ENCODE measurements at places on chromosomes 7 and 10.

DNA sequence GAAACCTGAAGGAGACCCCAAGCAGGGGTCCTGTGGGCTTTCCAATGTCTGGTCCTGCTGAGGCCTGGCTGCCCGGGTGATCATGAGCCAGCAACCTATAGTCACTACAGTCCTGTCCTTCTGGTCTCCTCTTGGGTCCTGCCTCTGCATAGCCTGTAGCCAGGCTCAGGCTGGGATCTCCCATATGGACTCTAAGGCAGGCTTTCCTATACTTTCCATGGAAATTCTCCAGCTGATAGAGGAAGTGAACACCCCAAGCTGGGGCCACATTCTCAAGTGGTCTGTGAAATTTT lies 26.4 kb downstream of the ANXA8 start:
- DNase-seq = no peak

- DNase-seq = peak; percentile 65
These were observed 56.5 kb downstream of the FIGNL1 start for GRCh38 chr7:50393547-50394252.

DNA sequence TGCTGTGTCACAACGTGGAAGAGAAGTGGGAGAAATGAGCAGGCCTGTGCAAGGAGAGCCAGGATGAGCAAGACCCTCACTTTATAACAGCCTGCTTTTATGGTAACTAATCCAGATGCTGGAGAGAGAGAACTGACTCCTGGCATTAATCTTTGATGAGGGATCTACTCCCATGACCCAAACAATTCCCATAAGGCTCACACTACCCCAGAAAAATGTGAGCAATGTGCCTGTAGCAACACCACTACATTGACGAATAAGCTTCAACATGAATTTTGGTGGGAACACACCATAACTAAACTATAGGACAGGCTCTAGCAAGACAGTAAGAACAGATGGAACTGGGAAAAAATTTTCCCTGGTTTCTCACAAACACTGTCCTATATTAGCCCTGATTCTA lies 173.6 kb upstream of the PRSS58 start:
- no peak for DNase-seq

DNA sequence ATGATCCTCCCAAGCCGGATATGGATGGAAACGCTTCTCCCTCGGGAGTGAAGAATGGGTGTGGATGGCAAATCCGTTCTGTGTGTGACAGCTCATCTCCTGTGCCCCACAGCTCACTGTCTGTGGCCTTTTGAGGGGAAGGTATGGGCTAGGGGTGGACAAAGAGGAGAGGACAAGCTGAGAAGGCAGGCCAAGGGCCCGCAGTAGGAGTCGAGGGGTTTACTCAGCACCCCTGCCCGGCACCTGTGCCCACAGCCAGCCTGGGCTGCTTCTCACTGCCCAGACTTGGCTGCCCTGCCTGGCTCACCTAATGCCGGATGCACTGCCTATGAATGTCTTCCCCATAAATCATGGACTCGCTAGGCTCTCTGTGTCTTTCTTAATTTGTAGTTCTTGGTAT lies 503.8 kb downstream of the TCERG1L start:
- DNase-seq = no peak

- no peak for DNase-seq
These were observed 171.1 kb upstream of the TMEM196 start for GRCh38 chr7:19944363-19945120.

- no peak for DNase-seq
These were observed 463.2 kb upstream of the GALNT17 start for GRCh38 chr7:70668606-70669358.

DNA sequence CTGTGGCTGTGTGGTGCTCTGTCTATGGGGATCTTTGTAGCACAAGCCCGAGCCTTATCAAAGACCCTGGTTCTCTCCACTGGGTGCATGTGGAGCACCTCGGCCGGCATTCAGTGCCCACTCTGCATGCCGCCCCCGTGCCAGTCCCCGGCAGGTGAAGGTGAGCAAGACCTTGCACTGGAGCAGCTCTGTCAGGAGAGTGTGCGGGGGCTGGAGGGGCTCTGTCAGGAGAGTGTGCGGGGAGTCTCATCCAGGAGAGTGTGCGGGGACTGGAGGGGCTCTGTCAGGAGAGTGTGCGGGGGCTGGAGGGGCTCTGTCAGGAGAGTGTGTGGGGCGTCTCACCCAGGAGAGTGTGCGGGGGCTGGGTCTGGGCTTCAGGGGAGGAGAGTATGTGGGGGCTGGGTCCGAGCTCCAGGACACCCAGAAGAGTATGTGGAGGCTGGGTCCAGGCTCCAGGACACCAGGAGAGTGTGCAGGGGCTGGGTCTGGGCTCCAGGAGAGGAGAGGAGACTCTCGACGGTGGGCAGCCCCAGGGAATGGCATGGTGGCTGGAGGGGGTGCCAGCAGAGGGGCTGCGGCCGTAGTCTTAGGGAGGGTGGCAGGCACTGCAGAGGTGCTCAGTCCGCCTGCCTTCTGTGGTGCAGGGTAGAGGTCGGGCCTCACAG lies 40.8 kb downstream of the INPP5A start:
- DNase-seq = no peak

GRCh38 chr7:7014827-7015595 lies 167.3 kb upstream of the C1GALT1 start:
- no peak for DNase-seq

GRCh38 chr7:74019149-74019548 lies 8.8 kb upstream of the ELN start:
- no peak for DNase-seq

- DNase-seq = no peak
These were observed 518.4 kb downstream of the CCSER2 start for GRCh38 chr10:84846658-84847316.

DNA sequence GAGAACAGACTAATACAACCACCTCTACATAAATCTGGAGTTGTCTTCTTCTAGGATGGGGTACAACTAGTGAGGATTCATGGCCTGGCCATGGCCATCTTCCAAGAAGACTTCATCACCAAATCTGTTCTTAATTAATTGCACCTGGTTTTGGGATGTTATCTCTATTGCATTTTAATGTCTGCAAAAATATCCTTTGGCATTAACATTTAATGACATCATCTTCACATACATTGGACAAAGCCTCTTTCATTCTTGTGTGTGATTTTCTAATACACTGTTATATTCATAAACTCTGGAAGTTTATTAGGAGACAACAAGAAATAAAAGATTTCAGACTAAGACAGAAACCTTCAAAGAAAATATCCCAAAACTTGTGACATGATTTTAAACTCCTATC lies 124.2 kb upstream of the ABCB5 start:
- no peak for DNase-seq

GRCh38 chr7:101819913-101820522 lies 2.6 kb downstream of the CUX1 start:
- DNase-seq = no peak

- peak; percentile 65 for DNase-seq
These were observed 62.6 kb downstream of the ADK start for GRCh38 chr10:74213571-74214162.

DNA sequence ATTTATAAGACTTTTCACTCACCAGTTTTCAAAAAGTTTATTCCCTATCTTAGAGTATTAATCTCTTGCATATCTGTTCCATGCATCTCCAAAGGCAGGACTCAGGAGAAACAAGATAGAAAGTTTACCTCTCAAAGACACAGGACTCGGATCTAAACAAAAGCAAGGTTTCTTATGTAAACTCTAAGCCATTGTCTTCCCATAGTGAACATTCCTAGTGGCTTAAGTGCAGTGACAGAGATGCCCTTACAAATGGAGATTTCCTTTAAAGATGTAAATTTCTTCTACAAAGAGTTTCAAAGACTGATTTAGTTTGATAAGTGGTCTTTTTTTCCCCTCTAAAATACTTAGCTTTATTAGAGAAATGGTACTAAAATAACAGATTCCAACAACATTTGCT lies 209.8 kb downstream of the ACTR3B start:
- no peak for DNase-seq

GRCh38 chr10:33772370-33773252 lies 438.1 kb upstream of the NRP1 start:
- no peak for DNase-seq

- DNase-seq = no peak
These were observed 52.7 kb upstream of the ELN start for GRCh38 chr7:73974948-73975926.

GRCh38 chr10:128230401-128230800 lies 104.2 kb upstream of the MKI67 start:
- no peak for DNase-seq

DNA sequence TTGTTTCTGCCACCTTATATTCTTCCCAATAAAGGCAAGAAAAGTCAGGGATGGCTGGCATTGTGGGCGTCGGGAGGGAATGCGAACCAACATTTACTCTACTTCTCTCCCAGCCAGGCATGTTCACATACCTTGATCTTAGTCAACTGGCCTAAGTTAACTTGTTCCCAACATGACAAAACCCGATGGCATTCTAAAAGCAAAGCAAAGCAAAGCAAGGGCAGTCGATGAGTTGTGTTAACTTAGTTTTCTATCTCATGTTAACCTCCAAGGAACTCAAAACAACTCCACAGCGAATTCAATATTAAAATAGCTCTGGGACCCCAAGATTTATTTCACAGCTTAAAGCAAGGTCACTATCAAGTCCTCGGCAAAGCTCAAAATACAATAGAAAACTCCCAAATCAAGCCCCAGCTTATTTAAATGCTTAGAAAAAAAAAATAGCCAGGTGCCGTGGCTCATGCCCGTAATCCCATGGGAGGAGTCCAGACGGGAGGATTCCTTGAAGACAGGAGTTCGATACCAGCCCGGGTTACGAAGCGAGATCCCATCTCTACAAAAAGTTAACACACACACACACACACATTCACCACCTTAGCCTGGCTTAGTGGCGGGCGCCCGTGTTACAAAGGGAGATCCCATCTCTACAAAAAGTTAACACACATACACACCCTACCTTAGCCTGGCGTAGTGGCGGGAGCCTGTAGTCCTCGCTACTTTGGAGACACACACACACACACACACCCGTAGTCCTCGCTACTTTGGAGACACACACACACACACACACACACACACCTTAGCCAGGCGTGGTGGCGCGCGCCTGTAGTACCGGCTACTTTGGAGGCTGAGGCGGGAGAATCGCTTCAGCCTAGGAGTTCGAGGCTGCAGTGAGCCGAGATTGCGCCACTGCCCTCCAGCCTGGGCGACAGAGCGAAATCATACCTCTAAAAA lies 901 bp upstream of the CCNY start:
- peak; percentile 39 for DNase-seq

GRCh38 chr7:30983042-30983913 lies 19.5 kb downstream of the GHRHR start:
- peak; percentile 62 for DNase-seq

DNA sequence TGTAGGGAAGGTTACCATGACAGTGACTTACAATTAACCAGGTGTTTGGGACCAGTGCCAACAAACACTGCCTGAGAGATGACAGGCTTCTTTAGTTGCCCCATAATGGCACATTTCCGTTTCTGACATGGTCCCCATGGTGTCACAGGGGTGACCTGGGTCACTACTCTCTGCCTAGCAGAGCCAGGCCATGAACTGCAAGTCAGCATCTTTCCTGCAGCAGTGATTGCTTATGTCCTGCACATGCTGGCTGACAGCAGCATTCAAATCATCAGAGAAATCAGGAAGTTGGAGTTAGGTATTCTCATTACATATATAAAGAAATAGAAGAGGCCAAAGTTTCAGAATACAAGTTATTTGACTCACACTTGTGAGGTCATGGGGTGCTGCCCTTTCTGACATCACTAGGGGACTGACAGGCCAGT lies 47.1 kb upstream of the ZNRF2 start:
- no peak for DNase-seq

DNA sequence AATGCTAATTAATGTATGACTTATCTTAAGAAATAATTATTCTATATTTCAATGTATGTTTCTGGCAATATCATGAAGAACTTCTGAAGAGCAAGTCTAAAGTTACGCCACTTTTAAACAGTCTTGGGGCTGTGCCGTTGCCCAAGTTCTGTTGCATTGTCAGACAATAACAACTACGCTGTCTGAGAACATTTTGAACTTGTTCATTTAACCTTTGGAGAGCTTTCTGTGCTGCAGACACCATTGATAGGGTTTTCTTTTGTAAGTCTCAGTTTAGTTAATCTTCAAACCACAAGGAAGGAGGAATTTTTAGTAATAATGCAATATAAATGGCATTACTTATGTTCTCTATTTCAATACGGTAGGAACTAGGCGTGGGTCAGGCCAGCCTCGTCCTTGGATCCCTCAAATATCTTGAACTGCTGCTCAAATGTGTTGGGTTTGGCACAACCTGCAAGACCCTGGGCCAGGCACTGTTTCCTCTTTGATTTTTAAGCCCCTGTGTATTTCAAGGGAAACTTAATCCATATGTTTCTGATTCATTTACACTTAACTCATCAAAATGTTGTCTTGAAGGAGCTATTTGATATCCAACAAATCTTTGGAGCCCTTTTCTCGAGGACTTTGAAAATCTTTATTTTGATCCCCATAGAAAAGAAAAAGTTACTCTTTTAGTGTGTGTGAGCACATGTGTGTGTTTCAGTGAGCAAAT lies 215.5 kb downstream of the INHBA start:
- DNase-seq = no peak

GRCh38 chr7:78420001-78420400 lies 621.4 kb downstream of the PHTF2 start:
- DNase-seq = no peak

- DNase-seq = no peak
These were observed 105.9 kb upstream of the TMEM168 start for GRCh38 chr7:112896026-112896601.

- DNase-seq = no peak
These were observed 1.1 kb upstream of the CAMK2B start for GRCh38 chr7:44326261-44327125.

GRCh38 chr7:23467806-23468525 lies 2.3 kb downstream of the IGF2BP3 start:
- DNase-seq = peak; percentile 27

GRCh38 chr7:44073664-44074348 lies 8.4 kb upstream of the PGAM2 start:
- peak; percentile 58 for DNase-seq

- DNase-seq = no peak
These were observed 604 bp upstream of the STAM start for GRCh38 chr10:17643339-17643754.

GRCh38 chr7:20223356-20223755 lies 6.2 kb upstream of the MACC1 start:
- DNase-seq = no peak

DNA sequence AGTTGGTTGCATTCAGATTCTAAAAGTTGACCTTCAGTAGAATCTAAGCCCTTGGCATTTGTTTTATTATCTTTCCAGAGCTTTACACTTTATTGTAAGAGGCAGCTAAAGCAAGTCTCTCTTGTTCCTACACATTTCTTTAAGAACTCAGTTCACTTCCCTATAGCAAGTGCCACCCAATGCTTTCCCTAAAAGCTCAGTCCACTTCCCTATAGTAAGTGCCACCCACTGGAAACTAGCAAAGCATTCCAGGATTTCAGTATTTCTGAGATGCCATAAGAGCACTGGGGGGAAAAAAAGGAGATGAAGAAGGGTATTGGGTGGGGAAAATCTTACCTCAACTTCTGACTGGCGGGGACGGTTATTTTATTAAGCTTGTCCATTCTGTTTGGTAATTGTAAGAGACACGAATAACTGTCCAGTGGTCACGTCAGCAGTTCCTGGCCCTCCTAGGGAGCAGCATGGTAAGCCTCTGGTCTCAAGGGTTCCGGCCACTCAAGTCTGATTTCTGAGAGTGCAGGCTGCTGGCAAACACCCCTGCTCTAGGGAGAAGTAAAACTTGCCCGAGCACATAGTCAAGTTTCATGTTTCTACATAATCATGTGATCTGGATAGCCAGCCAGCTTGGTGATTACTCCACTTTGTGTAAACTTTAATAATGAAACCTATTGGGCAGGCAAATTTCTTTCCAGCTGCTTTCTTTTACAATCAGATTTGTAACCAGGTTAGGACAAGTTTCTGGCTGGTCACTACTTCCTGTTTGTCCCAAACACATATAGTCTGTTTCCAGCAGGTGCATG lies at the start of gene BLNK:
Gene BLNK (minus strand): TSS at position 554 of the 800 bp plus-strand sequence. CDS start 171 bp downstream, at position 383.
- no peak for DNase-seq

Measured in CD4-positive, alpha-beta T cell treated with Interleukin-17A for 1 hour (primary cell).